HFFc6 (cell line): ENCODE measurements at places on chromosomes 2 and 18. TPM values are rescaled to one million over a fixed set of nuclear protein-coding genes. Genes with fewer than 3 reads are reported as not detected.

DNA sequence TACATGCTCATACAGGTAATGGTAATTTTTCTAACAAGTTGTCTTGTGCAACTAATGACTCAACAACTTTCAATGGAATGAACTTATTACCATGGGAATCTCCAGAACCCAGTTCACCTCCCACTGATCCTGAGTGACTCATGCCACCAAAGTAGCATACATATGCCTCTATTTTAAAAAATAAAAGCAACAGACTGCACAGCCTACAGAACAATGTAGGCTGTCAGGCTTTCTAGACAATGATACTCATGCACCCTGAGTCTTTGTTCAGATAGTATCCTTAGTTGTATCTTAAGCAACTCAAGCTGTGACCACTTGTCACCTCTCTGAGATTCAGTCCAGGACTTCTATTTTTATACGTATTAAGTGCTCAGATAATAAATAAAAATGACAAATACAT is 531.0 kb upstream of the SETBP1 start:
- no peak for DNase-seq

AAK1 gene
- total RNA-seq = 99.8 to 123 TPM (median 110 TPM) in 3 replicates

MAPRE3 gene
- 15.6 to 20.4 TPM (median 16.9 TPM) in 3 replicates for total RNA-seq

DNA sequence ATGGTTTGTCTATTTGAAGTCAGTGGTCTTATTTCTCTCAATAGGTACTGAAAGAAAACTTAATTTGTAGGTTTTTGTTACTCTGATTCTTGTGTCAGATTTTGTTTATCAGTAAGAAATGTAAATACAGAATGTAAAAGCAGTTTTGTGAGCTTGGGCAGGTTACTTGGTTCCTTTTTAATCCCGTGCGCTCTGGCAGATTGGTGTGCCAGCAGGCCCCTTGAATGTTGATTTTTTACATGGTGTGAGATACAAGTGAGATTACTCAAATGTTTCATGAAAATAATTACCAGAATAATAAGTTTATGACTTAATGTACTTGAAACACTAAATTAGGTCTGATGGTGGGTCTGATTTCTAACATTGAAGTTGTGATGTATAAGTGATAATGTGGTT is 13.4 kb downstream of the HNRNPA3 start:
- no peak for DNase-seq

DNA sequence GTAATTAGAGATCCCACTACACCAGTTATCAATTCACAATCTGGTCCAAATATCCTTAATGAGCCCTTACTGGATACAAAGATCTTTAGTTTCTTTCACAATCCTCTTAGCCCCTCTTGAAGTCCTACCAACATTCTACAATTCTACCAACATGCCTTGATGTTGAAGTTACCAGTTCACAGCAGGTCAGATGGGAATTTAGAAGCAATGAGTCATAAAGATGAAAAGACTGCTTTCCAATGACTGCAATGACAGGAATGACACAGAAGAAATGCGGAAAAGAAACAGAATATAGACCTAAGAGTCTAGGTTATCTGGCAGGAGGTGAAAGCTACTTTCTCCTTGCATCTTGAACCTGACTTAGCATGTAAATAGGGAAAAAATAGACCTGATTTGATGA is 24.5 kb downstream of the RTTN start:
- DNase-seq = peak; percentile 78
